Suppressor macrophage treated with lipopolysaccharide for 4 hours (primary cell): ENCODE measurements at places on chromosomes 1 and 21.
A peak's percentile ranks its signal among the peaks of the same experiment; 100 is the strongest.

- no peak for DNase-seq
Measured at GRCh38 chr1:117967477-117967876, 37.9 kb downstream of the WDR3 start.

DNA sequence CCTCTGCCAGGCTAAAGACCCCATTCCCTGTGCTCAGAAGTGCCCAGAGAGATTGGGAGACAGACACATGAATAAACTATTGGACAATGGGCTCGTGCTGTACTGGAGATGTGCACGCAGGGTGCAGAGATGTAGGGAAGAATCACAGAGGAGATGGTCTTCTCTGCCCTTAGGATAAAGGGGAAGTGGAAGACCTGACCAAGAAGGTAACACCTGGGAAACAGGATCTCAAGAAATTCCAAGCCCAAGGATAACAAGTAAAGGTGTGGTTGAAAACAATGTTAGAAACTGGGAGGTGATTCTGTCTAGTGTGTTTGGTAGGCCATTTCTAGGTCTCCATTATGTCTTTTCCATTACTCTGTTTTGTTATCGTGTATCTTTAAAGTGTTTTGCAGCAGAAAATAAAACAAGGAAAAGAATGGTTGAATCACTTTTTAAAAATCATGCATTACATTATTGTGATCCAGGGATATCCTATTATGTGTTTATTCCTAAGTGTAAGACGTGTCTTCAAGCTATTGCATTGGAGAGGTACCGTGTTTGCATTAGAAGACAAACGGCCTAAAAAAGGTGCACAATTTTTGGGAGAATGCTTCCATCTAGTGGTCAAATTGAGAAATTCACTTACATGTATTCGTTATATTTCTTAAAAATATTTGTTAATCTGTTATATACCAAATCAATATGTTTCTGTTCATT, 40.8 kb upstream of the KCTD3 start:
- DNase-seq: peak; percentile 71

GRCh38 chr1:90854397-90854924, 137.4 kb upstream of the BARHL2 start:
- DNase-seq: no peak

- peak; percentile 37 for DNase-seq
Measured at GRCh38 chr1:44390277-44390676, 14.8 kb upstream of the RNF220 start.

DNA sequence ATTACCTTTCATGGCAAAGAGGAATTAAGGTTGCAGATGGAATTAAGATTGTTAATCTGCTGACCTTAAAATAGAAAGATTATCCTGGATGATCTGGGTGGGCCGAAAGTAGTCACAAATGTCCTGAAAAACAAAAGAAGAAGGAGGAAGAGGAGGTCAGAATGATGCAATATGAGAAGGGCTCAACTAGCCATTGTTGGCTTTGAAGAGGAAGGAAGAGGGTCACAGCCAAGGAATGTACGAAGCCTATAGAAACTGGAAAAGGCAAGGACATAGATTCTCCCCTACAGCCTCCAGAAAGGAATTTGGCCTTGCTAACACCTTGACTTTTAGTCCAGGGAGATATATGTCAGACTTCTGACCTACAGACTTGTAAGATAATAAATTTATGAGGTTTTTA, 39.4 kb upstream of the FMOD start:
- peak; percentile 19 for DNase-seq

- DNase-seq: peak; percentile 84
Measured at GRCh38 chr1:220879509-220880361, 492 bp downstream of the HLX start.

- DNase-seq: no peak
Measured at GRCh38 chr1:207139616-207140015, 35.6 kb downstream of the C4BPA start.

GRCh38 chr1:94456736-94457135, 38.5 kb downstream of the ABCD3 start:
- DNase-seq: no peak

DNA sequence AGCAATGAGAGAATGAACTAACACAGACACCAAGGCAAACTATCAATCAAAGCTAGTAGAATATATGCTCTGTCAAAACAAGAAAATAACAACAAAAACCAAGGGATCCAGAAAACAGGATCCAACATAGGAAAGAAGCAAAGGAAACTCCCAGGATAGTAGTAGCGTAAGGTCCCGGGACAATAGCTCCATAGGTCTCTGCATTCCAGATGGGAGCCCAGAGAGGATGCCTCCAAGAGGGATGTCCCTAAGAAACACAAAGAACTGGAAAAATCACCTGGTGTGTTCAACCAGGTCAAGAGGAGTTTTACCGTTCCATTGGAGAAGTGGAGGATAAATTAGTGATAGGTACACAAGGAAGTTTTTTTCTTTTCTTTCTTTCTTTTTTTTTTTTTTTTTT, 5.7 kb upstream of the FAM43B start:
- no peak for DNase-seq

GRCh38 chr1:109935451-109935900, 24.8 kb downstream of the CSF1 start:
- DNase-seq: no peak

DNA sequence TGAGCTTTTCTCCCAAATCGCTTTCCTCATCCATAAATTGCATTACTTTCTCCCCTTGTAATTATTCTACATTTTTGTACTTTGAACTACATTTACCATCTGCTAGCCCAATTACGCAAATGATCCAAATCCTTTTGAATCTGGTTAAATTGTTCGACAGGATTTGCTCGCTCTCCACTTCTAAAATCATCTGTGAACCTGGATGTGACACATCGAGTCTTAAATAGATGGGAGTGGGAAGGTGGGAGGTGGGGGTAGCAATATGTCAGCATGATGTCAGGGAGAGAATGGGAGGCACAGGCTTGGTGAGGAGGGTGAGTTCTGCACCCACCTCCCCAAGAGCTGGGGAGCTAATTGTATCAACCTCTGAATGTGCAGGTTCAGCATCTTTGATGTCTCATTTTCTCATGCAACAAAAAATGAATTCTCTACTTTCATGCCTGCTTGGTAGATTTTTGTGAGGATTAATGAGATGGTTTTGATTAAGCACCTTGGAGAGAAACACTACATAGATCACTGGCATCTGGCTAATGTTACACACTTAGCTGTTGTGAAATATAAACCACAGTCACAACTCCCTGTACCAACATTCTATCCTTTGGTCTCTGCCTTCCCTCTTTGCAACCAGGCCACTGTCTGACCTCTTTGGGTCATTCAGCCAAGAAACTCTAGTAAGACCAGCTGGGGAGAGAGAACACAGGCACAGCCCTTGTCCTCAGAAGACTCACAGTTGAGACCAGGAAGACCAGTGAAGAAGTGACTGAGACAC, 165.1 kb downstream of the DAB1 start:
- DNase-seq: no peak

GRCh38 chr1:2170211-2170610, 24.4 kb downstream of the FAAP20 start:
- no peak for DNase-seq

- no peak for DNase-seq
Measured at GRCh38 chr21:28821276-28822122, 171.2 kb downstream of the LTN1 start.

- DNase-seq: peak; percentile 53
Measured at GRCh38 chr1:77534456-77534855, 148.0 kb downstream of the ZZZ3 start.

DNA sequence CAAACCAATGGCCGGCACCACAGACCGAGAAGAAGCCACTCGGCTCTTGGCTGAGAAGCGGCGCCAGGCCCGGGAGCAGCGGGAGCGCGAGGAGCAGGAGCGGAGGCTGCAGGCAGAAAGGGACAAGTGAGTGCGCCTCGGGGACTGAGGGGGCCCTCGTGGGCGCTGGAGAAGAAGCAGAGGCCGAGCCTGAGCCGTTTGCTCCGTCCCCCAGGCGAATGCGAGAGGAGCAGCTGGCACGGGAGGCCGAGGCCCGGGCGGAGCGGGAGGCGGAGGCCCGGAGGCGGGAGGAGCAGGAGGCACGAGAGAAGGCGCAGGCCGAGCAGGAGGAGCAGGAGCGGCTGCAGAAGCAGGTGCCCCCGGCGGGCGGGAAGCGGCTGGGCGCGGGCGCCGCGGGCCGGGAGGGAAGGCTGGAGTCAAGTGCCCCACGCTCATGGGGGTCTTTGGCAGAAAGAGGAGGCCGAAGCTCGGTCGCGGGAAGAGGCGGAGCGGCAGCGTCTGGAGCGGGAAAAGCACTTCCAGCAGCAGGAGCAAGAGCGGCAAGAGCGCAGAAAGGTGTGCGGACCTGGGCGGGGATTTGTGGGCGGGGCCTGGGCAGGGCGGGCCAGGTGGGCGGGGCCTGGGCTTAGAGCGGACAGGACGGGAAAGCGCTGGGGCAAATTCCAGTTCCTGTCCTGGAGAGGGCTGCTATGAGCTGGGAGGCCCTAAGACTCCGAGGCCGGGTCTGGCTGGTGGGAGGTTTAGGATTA, 22.7 kb downstream of the MAP7D1 start:
- no peak for DNase-seq

- DNase-seq: no peak
Measured at GRCh38 chr1:9538669-9539164, 548 bp upstream of the SLC25A33 start.

DNA sequence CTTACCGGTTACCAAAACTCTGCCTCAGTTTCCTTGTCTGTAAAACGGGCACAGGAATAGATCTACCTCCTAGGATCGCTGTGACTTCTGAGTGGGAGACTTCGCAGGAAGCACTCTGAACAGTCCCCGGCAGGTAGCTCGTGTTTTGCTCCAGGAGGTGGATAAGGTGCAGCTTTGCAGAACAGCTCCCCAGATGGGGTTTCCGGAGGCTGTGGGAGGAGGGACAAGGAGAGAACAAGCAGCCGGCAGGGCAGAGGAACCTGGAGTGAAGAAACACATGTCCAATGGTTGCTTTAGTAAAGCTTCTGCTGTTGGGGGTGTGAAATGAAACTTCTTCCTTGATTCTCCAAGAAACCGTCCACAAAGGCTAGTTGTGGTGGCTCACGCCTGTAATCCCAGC, 95.5 kb upstream of the TARDBP start:
- DNase-seq: no peak
